ENCODE measurements at places on chromosomes 16 and 17.

- no peak for DNase-seq
These were observed 41.6 kb downstream of the MAPT start for GRCh38 chr17:45935710-45936509.

DNA sequence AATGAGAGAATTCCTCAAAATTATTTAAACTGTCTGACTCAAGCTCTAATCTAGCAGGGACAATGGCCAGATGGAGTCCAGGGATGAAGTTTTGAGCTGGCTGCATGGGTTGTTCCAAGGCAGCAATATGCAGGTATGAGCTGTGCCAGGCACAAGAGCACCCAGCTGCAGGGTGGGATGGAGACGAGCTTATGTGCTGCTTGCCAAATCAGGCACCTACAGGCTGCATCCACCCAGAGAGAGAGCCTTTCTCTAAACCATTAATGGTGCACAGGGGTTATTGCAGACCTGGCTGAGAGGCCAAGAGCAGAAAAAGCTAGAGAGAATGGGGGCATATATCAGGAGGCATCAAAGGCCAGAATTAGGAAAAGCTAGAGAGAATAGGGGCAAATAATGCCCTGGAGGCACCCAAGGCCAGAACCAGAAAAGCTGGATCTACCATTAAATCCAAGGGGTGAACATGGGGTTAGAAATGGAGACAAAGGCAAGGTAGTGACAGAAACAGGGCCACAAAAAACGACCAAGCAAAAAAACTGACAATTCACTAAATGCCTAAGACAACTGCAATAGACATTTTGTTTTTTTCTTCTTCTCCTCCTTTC is 11.0 kb downstream of the KRT33A start:
- DNase-seq, result no peak

GRCh38 chr17:71869841-71870545 is 250.8 kb upstream of the SOX9 start:
- no peak for DNase-seq

DNA sequence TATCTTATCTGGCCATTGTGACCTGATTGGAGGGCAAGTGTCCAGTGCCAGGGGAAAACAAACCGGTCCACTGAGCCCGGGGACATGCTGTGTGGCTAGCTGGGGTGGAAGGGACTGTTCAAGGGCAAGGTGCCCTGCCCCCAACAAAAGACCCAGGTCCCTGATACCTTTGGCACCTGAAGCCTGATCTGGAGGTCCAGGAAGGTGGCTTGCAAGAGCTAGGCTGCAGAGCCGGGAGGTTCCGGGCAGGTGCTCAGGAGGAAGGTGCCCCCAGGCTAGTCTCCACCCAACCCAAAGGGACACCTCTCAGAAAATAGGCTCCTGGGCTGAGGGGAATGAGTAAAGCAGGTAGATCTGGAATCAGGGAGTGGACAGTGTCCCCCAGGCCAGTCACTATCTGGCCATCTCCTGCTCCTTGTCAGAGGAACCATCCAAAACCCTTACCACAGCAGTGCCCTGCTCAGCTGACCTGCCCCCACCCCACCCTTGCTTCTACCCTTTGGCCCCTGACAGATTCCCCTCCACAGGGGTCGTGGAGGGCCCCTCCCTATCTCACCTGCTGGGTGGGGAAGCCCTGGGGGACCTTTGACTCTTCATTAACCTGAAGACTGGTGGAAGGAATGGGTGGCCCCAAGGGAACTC is 6.2 kb downstream of the NAT9 start:
- no peak for DNase-seq

GRCh38 chr16:10805334-10805733 is 13.3 kb downstream of the TVP23A start:
- DNase-seq, result no peak

Data from GM13977 (cell line).